ENCODE measurements at places on chromosomes 1 and 21.
A peak's percentile ranks its signal among the peaks of the same experiment; 100 is the strongest.

- DNase-seq, result no peak
Measured at GRCh38 chr1:111813440-111814304, 58.0 kb downstream of the DDX20 start.

DNA sequence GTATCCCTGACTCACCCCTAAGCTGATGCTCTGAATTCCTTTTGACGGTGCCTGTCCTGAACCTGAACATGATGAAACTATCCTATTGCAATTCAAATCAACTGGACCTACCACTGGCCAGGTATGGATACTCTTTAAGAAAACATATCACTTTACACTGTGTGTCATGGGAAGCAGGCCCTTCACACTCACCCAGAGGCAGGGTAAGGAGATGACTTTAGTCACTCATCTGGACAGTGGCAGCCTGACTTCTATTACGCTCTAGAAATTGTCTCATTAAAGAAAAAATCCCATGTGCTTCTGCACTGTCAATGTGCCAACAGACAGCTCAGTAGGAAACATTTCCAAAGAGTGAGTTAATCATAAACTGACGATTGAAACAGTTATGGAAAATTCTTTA, 94.3 kb downstream of the VAV3 start:
- DNase-seq, result no peak

DNA sequence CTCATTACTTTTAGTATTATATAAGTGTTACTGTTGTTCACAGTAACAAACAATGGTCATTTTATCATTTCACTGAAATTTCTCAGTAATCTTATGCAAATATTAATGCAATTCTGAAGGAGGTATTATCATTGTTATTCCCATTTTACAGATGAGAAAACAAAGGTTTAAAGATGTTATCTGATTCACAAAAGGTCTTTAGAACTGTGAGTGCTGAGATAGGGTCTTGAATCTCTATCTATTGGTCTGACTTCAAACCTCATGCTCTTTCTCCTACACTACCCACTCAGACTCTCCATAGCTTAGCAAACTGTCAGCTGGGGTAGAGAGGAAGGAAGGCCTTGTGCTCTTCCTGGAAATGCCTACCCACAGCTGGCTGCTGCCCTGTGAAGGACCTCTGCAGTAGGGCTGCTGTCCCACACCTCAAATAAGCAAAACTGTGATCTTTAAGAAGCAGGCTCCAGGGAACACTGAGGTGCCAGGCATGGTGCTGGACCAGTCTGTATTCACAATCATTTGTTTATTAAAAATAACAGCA, 6.2 kb upstream of the OSCP1 start:
- DNase-seq, result no peak

- peak; percentile 36 for DNase-seq
Measured at GRCh38 chr1:200302921-200303290, 106.9 kb downstream of the ZNF281 start.

GRCh38 chr1:58968360-58968952, 184.6 kb upstream of the JUN start:
- DNase-seq, result no peak

DNA sequence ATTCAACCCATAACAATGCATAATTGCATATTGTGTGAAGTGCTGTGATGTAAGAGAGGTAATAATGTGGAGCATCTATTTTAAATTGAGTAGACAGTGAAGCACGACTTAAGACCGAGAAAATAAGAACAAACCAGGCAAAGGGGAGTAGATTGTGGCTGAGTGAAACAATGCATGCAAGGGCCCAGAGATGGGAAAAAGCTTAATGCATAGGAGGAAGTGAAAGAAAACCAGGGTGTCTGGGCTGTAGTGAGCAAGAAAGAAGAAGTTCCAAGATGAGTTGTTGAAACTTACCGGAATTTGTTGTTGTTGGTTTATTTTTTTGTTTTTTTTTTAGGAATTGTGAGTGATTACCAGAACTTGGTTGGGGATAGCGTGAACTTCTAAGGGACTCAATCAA, 104.7 kb downstream of the SNX7 start:
- no peak for DNase-seq

DNA sequence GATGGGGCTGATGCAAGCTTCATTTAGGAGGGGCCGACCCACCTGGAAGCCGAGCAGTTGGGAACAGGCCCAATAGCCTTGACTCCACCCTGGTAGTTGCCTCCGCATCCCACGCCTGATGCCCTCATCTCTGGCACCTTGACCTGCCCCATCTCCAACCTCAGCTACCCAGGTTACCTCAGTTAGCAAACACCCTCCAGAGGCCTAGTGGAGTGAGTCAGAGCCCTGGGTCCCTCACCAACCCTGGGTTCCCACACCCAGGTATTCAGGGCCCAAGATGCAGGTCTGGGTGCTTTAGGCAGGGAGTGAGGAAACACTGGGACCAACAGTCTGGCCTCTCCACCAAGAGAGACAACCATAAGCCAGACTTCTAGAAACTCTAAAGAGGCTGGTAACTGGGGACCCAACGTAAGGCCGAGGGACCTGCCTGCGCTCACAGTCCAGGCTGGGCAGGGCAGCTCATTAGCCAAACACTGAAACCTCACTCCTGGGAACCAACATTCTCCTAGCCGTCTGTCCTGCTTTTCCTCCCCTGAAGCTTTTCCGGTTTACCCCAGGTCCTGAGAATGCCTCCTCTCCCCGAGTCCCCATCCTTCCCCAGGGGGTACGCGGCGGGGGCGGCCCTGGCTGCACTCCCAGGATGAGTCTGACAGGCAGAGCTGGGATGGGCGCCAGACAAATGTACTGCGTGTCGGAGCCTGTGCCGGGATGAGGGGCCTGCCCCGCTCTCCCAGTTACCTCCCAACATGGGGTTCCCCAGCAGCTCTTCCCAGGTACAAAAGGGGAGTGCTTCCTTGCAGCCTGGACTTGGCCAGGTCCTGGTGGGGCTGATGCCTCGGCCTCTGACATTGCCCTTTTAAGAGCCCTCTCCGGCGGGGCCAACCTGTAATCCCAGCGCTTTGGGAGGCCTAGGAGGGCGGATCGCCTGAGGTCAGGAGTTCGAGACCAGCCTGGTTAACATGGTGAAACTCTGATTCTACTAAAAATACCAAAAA, 8.9 kb upstream of the CELSR2 start:
- DNase-seq, result no peak

DNA sequence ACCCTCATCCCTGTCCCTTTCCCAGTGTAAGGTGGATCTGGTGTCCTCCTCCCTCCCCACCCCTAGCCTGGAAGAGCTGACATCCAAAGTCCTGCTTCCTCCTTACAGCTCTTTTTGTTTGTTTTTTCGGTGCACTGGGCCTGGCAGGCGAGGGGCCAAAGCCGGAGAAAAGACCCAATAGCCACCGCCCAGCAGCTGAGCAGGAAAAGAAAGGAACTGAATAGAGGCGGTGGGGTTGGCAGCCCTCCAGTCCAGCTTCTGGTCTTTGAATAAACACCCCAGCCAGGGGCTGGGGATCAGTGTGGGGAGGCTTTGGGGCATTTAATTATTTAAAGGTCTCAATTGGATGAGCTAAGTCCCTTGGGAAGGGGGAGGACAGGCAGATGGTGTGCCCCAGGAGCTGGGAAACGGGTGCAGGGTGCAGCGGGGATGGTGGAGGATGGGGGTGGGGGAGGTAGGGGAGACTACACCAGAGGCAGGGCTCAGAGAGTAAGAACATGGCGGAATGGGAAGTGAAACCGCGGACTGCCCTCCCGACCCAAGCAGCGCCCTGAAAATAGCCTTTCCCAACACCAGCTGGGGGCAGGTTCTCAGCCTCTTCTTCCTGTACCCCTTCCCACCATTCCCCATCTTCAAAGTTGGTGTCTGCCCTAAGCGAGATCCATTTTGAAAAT, 20.2 kb downstream of the BTG2 start:
- DNase-seq, result peak; percentile 70

DNA sequence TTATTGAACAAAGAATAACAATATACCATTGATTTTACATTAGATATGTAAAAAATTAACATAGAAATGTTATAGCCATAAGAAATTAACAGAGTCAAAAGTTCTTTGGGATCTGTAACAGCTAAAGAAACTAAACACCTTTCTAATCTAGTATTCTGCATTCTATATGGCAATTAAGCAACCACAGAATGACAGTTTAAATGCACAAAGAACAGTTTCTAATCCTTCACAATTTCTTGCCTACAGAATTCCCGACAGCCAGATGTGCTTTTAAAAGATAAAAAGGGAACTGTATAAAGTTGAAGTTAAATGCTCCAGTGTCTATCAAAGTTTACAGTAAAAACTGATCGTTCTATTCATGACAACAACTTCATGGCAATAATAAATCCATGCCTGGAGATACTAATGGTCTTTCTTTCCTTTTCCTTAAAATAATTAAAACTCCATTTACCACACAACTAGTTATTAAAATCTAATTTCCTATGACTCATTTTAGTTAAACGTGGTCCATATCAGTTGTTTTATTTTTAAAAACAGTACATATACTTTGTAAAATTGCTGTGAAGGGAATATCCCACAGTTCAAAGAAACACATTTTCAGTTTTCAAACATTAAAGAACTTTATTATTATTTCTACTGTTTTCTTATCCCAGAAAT, 110.2 kb downstream of the EIF4G3 start:
- no peak for DNase-seq

DNA sequence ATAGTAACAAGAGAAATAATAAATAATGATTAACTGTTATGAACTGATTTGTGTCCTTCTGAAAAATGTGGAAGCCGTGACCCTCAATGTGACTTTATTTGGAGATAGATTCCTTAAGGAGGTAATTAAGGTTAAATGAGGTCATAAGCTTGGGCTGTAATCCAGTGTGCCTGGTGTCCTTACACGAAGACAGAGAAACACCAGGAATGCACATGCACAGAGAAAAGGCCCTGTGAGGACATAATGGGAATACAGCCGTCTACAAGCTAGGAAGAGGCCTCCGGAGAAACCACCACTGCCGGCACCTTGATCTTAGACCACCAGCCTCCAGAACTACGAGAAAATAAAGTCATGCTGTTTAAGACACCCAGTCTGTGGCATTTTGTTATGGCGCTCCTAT, 215.9 kb downstream of the NEGR1 start:
- no peak for DNase-seq

- no peak for DNase-seq
Measured at GRCh38 chr1:33723251-33723650, 140.6 kb upstream of the HMGB4 start.

DNA sequence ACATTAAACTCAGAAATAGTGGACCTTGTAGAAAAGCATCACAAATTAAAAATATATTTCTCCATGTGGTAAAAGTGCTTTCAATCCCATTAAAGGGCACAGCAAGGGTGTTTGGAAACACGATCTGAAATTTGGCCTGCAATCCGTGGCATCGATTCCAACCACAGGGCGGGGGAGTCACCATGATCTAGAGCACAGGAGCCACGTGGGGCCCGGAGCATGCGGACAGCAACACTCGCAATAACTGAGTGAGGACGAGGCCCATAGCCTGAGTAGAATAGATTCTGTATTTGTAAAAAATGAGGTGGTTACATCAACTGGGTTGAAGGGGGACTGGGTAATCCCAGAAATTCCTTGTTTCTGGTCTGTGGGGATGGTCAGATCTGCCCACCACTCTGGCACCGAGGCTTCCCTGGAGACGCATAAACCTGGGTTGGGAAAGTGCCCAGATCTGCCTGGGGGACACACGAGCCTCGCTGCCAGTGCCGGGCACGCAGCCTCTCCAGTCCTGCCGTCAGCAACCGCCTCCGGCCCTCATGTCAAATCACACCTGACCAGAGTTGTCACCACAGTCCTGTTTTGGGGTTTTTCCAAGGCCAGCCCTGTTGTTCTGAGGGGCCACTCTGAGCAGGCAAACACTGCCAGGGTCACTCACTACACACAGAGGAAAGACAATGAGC, 104.3 kb downstream of the PGBD5 start:
- DNase-seq, result no peak

DNA sequence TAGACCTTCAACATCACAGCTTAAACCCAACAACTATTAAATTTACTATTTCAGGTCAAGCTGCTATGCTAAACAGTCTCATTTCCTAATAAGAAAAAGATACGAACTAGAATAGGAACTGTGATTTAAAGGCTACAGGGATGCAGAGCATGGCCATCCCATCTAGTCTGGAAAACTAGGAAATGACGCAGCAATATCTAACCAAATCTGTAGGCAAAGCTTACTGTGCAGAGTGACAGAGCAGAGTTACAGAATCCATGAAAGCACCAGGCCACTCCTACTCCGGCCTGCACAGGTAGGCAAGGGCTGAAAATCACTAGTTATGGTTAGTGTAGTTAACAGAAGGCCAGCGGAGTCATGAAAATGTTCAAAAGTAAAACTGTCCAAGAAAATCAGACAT, 2.1 kb downstream of the HLCS start:
- DNase-seq, result no peak

DNA sequence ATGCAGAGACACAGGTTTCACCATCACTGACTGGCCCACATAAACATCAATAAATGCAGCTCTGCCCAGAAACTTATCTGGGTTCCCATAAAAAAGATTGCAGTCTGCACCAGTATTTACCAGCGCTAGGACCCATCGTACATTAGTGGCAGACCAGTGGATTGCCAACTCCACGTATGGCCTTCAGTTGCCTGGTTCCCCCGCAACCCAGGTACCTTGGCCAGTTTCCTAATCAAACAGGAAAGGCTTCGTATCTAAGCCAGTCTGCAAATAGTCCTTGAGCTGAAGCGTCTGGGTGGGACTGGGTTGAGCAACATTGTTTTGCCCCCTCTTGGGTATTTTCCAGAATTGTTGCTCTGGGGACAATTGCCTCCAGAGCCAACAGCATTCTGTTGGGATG, 1639.3 kb downstream of the MRPL39 start:
- DNase-seq, result no peak

GRCh38 chr21:34813266-34813894, 144.6 kb downstream of the CLIC6 start:
- DNase-seq, result no peak

DNA sequence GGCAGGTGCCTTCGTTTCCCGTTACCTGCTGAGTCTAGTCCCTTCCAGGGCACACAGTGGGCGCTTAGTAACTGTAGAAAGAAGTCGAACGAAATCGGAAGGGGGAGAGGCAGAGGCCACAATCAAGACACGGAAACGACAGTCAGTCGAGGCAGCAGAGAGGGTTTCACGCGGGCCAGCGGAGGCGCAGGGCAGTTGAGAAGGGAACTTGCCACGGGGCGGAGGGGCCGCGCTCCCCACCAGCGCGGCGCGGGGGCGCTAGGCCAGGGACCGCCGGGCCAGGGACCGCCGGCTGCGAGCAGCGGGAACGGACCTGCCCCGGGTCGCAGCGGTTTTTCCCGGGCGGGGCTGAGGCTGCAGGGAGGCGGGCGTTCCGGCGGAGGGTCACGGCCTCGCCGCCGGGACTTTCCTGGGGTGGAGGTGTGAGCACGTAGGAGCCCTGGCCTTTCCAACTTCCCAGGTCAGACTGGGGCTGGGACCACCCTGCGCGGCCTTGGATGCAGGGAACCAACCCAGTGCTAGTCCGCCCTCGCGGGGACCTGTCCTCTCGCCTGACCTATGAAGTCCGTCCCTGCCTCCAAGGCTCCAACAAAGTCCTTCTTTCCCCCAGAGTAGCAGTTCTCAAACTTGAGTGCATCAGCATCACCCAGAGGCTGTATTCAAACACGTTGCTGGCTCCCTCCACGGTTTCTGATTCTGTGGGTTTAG, 150.1 kb upstream of the FGGY start:
- DNase-seq, result no peak

DNA sequence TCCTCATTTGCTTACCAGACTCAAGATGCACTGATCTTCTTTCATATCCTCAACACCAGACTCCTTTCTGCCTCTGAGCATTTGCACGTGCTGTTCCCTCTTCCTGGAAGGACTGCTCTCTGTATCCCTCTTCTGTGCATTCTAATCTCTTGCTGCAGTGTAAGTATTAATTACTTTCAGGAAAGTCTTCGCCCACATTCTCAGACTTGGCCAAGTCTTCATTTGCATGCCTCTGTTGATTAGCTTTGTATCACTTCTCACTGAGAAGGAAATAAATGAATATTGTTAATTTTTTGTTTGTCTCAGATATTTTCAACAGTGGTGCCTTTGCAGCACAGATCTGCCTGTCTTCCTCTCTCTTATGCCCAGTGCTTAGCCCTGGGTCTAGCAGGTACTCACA, 50.3 kb upstream of the RAB3GAP2 start:
- DNase-seq, result no peak
